Bronchial epithelial cell (primary cell): ENCODE measurements at places on chromosomes 5 and 9.
A peak's percentile ranks its signal among the peaks of the same experiment; 100 is the strongest.

DNA sequence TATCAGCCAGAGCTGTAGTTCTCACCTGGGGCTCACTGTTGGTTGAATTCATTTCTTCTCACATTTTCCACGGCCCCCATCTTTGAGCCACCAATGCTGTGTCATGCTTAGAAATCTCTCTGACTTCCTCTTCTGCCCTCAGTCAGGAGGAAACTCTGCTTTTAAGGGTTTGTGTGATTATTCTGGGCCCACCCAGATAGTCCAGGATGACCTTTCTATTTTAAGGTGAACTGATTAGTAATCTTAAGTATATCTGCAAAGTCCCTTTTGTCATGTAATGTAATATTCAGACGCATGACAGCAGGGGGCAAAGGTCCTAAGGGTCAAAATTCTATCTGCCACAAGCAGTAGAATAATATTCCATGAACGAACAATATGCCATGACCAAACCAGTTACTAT lies 88.4 kb downstream of the AK8 start:
- DNase-seq: no peak

- DNase-seq: no peak
Measured at GRCh38 chr5:140135127-140135526, 9.4 kb downstream of the IGIP start.

GRCh38 chr5:169763376-169764017 lies 126.4 kb downstream of the DOCK2 start:
- DNase-seq: no peak

DNA sequence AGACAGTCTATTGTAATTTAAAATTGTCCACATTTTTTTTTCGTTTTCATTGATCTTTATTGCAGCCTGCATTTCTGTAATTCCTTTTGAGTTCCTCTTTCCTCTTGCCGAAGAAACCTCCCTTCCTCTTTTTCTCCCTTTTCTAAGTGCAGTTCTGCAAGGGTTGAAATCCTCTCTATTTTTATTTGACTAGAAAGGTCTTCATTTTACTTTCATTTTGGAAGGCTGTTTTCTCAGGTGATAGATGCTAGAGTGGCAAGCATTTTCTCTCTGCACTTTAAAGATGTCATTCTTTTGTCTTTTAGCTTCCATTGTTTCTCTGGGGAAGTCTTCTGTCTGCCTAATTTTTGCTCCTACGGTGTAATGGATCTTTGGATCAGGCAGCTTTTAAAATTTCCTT lies 248.5 kb downstream of the SMARCA2 start:
- no peak for DNase-seq

DNA sequence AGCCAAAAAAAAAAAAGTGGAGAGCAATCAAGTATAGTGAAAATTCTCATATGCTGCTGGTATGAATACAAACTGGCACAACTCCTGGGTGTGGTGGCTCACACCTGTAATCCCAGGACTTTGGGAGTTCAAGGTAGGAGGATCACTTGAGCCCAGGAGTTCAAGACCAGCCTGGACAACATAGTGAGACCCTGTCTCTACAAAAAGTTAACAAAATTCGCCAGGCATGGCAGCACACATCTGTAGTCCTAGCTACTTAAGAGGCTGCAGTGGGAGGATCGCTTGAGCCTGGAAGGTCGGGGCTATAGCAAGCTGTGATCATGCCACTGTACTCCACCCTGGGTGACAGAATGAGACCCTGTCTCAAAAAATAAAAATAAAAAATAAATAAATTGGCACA lies 51.7 kb downstream of the FNIP1 start:
- DNase-seq: no peak

GRCh38 chr9:91857291-91858212 lies 92.5 kb downstream of the ROR2 start:
- DNase-seq: no peak

- peak; percentile 57 for DNase-seq
Measured at GRCh38 chr9:129496473-129497004, 124.4 kb downstream of the C9orf50 start.

GRCh38 chr5:167923396-167923795 lies 368.0 kb upstream of the WWC1 start:
- no peak for DNase-seq

DNA sequence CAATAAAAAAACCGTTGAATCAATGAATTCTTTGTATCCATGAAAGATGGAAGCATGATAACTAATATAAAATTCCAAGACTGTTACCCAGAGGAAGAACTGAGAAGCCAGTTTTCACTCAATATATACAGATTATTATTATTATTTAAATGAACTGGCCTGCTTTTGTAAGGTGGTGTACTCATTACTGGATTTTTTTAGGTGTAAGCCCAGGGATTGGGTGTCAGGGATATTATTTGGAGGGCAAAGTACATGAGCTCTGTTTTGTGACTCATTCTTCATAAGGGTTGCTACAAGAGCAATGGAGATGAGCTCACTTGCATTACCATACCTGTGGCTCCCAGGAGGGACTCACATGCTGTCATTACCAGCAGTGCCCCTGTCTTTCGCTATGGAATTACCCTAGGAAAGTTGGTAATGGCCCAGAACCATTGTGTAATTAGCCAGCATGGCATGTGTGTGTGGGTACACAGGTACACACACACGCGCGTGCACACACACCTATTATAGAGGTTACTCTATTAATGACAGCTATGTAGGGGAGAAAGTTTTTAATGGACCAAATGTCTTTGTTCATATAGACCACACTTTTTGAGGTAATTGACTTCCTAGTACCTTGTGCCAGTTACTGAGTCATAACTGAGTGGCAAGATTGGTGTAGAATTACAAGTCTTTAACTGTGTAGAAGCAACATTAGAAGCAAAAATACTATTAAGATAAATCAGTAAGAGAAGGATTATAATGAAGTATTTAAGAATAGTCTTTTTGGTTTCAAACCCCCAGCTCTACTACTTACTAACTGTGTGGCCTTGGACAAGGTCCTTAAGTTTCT lies 143.4 kb downstream of the GDNF start:
- peak; percentile 92 for DNase-seq

GRCh38 chr9:23826120-23826629 lies at the start of gene ELAVL2:
ELAVL2 (minus strand) TSS chr9:23826240; CDS start chr9:23762234, 64,006 bp downstream.
- DNase-seq: peak; percentile 87

- no peak for DNase-seq
Measured at GRCh38 chr5:72501488-72501887, 5.7 kb downstream of the ZNF366 start.

GRCh38 chr9:91033797-91034196 lies 232.2 kb downstream of the SYK start:
- DNase-seq: no peak

GRCh38 chr5:82562696-82563240 lies 284.6 kb upstream of the RPS23 start:
- peak; percentile 2 for DNase-seq

DNA sequence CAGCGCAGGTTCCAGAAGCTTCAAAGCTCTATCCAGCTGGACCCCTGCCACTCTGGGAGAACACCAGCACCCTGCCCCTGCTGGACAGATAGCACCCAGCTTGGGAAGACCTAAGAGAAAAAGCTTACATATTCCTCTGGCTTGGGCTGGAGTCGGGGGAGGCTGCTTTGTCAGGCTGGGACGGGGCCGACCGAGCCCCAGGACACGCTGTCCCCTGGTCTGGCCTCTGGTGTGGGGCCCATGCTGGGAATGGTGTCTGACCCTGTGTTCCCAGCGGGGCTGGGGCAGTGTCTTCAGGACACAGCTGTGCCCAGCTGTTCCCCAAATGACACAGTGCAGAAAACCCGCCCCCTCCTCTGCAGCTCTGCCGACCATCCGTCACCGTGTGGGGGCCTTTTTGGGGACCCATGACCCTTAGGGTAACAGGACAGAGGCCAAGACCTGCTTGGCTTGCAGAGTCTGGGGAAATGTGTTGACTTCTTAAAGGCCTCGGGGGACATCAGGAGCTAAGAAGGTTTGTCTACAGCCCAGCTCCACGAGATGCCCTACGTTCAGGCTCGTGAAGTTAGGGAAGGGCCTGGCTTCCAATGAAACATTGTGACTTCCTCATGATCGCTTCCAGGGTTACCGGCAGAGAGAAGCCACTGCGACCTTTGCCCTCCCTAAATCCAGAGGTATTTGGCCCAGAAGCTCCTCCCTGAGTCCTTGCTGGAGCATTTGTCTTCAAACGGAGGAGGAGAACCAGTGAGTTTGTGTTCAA lies 20.4 kb upstream of the SLC2A6 start:
- DNase-seq: no peak

GRCh38 chr9:83061990-83062650 lies 822 bp downstream of the RASEF start:
- DNase-seq: peak; percentile 54
